ENCODE measurements at places on chromosomes 11 and 22. TPM values are rescaled to one million over a fixed set of nuclear protein-coding genes. Genes with fewer than 3 reads are reported as not detected.
A peak's percentile ranks its signal among the peaks of the same experiment; 100 is the strongest.

The KRTAP5-11 gene
- not detected for total RNA-seq

The BAIAP2L2 gene
- total RNA-seq, result 1.9 TPM

- DNase-seq, result peak; percentile 37
These were observed 65.2 kb upstream of the LMO1 start for GRCh38 chr11:8328848-8329330.

The FDXACB1 gene
- 4.0 TPM for total RNA-seq

The BIK gene
- total RNA-seq, result not detected

The PEX16 gene
- total RNA-seq, result 75.8 TPM

The FIBIN gene
- not detected for total RNA-seq

- DNase-seq, result no peak
These were observed 89.6 kb downstream of the FANCF start for GRCh38 chr11:22536071-22536470.

The RAB3IL1 gene
- not detected for total RNA-seq

The MARK2 gene
- 63.8 TPM for total RNA-seq

- DNase-seq, result no peak
These were observed 369 bp downstream of the XRRA1 start for GRCh38 chr11:74948546-74948897.

The CCDC87 gene
- total RNA-seq, result 0.68 TPM

GRCh38 chr11:92387859-92388258, 163.2 kb downstream of the FAT3 start:
- DNase-seq, result no peak

GRCh38 chr11:69975822-69976221, 102.3 kb upstream of the ANO1 start:
- no peak for DNase-seq

GRCh38 chr22:23055449-23056179, 14.7 kb upstream of the GNAZ start:
- DNase-seq, result no peak

DNA sequence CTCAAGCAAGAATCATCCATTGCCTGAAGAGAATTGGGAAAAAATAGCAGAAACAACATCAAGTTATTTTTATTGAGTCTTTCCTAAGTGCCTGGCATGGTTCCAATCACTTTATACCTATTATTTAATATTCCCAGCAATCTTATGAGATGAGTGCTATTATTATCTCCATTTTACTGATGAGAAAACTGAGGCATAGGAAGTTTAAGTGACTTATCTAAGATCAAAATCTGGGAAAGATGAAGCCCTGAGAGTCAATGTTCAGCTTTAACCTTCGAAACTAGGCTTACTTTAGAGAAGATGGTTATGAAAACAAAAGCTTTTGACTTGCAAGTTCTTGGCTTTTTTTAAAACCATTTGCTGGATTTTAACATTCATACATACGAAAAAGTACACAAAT, 141.6 kb downstream of the APIP start:
- DNase-seq, result no peak

DNA sequence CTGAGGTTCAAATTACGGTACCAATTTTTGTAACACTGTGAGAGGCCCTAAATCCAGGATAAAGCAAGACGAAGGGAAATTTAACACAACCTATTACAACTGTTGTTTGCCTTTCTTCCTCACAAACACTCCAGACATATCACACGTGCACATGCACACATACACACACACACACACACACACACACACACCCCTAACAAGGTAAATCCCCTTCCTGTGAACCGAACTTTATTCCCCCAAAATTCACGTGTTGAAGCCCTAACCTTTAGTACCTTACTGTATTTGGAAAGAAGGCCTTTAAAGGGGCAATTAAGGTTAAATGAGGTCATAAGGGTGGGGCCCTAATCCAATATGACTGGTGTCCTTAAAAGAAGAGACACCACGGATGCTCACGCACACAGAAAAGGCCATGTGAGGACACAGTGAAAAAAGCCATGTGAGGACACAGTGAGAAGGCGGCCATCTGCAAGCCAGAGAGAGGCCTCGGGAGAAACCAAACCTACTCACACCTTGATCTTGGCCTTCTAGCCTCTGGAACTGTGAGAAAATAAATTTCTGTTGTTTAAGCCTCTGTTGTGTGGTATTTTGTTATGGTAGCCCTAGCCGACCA, 1.8 kb downstream of the SERGEF start:
- DNase-seq, result peak; percentile 43

GRCh38 chr11:83521647-83522596, 235.8 kb upstream of the CCDC90B start:
- DNase-seq, result no peak

The GGTLC2 gene
- total RNA-seq, result not detected

GRCh38 chr22:41384128-41384527, 2.4 kb downstream of the TEF start:
- no peak for DNase-seq

GRCh38 chr11:124717786-124718651, 21.7 kb upstream of the NRGN start:
- DNase-seq, result peak; percentile 66

The C22orf42 gene
- not detected for total RNA-seq

The OR5W2 gene
- not detected for total RNA-seq

DNA sequence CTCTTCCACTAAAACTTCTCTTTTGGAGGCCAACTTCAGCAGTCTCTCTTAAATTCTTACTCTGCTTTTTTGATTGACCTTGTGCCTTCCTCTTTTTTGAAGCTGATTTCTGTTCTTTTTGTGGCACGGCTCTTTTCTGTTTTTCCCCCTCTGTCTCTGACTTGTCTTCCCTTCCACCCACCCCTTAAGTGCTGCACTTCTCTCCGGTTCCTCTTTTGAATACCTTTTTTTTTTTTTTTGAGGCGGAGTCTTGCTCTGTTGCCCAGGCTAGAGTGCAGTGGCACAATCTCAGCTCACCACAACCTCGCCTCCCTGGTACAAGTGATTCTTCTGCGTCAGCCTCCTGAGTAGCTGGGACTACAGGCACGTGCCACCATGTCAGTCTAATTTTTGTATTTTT, 211.9 kb downstream of the BLID start:
- DNase-seq, result no peak

The GGTLC3 gene
- not detected for total RNA-seq

DNA sequence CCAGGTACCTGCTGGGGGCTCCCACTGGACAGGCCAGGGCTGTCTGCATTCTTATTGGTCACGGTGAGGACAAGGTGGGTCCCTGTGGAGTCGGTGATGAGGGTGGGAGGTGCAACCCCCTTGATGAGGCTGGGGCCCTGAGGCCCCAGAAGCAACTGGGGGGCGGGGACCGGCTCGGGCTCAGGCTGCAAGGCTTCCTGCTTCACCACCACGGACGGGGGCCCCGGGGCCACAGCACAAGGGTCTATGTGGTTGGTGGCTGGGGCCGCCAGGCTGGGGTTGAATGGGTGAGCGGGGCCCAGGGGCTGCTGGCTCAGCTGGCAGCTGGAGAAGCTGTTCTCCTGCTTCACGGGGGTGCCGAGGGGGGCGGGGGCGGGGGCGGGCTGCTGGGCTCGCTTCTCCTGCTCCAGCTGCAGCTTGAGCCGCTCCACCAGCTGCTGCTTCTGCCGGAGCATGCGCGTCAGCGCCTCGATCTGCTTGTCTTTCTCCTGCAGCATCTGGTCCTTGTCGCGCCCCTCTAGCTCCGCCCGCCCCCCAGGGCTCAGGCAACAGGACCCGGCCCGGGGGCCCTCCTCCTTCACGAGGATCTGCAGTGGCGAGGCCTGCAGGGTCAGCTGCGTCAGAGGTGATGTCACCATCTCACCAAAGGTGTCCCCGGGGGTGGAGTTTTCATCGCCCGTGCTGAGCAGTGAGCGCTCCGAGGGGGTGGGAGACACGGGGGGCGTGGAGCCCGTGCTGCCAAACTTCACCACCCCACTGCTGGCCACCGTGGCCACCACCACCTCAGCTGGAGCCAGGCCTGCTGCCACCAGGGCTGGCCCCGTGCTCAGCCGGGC, 48.2 kb downstream of the SGSM3 start:
- DNase-seq, result no peak

GRCh38 chr22:50282361-50283155, 12.4 kb upstream of the MAPK11 start:
- no peak for DNase-seq

The OR4A16 gene
- total RNA-seq, result not detected

GRCh38 chr11:9689721-9690120, 25.8 kb downstream of the SWAP70 start:
- no peak for DNase-seq

The SNU13 gene
- 100.0 TPM for total RNA-seq

DNA sequence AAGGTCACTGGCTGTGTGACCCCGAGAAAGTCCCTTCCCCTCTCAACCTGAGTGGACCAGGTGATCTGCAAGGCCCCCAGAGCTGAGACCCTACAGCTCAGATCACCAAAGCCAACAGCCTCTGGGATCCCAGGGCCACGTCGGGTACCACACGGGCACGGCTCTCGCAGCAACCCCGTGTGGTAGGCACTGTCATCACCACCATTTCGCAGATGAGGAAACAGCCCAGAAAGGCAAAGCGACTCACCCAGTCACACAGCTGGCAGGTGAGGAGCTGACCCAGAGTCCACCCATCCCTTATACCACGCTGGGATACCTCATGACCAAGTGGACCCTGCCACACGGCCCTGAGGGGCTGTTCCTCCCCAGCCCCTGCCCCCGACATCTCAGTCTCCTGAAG, 2.8 kb downstream of the ATP5MGL start:
- DNase-seq, result no peak

GRCh38 chr11:127939000-127939399, 648.4 kb downstream of the ETS1 start:
- DNase-seq, result no peak

The AMOTL1 gene
- 8.7 TPM for total RNA-seq

DNA sequence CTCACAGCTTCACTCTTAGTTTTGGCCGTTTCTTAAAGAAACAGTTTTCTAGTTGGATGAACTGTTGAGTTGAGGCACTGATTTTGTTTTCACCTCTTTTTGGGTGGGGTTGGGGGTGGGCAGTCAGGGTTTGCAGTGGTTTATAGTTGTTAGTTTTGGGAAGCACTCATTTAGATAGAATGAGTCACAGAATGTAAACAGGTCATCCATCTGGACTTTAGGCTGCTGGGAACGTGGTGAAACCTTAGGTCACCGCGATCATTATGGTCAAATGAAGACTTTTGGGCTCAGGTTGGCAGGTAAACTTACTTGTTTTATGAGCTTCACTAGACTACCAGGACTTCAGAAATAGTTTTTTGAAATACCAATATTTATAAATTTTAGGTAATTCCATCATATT, 48.4 kb downstream of the CSTPP1 start:
- no peak for DNase-seq

DNA sequence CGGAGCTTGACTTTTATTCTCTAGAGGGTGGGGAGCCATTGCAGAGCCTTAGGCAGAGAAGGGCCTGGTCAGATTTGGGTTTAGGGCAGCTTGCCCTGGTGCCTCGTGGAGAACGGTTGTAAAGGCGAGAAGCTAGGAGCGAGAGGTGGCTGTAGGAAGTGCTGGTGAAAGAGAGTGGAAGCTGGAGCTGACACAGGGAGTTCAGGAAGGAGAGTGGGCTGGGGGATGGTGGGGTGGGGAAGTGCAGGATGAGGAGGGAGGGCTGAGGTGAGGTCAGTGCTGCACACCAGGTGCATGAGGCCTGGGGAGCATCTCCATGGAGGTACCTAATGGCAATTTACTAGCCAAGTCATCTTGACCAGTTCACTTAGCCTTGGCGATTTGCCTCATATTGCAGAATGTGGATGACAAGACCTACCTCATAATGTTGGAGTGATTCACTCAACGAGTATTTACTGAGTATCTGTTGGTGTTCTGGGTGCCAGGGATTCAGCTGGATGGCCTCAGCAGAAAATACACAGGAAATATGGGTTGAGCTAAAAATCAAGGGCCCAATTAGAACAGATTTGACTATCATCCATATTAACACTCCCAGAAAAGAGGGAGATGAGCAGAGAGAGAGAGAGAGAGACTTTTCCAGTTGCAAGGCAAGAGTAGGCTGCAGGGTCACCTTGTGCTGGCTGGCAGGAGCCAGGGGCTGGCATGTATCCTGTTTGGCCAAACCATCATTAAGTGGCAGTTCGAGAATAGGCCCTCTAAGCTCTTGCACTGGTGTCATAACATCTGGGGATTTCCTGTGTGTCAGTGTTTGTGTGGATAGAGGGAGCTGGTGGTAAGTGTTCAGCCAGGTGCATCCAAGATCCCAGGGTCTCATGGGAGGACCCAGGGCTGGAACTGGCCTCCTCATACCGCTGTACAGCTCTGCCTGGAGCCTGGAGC, 44.4 kb upstream of the CLDN5 start:
- no peak for DNase-seq

The OR52H1 gene
- total RNA-seq, result 0.26 TPM

- peak; percentile 30 for DNase-seq
These were observed 397 bp downstream of the OR52N2 start for GRCh38 chr11:5809122-5809519.

The RASD2 gene
- 0.20 TPM for total RNA-seq

DNA sequence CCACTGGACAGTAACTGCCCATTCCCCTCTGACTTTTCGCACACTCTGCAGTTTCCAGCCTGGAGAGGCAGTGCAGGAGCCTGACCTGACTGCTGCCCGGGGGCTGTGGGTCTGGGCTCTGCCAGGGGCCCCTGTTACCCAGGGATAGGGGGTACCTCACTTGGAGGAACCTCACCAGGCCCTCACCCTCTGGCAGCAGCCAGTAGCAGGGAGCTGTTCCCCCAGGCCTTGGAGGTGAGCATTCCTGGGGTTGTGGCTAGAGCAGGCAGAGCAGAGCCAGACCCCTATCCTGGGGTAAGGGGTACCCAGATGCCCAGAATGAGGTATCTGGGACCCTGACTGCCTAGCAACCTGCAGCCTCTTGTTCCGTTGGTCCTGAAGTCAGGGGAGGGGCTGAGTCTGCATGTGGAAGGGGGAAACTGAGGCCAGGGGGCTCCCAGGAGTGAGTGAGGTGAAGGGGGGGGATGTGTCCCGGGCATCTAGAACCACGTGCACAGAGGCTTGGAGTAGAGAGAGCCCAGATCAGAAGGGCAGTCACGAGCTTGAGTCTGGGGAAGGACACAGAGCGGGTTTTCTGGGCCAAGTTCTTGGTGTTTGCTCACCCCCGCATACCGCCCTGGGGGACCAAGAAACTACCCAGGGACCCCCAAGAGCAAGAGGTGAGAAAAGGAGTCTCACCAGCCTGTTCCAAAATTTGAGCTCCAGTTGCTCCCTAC, 43.9 kb upstream of the ACCSL start:
- no peak for DNase-seq

GRCh38 chr11:61580271-61580888, 496 bp downstream of the SYT7 start:
- DNase-seq, result peak; percentile 20

The TMEM191B gene
- total RNA-seq, result 6.5 TPM

The IFITM10 gene
- total RNA-seq, result 5.5 TPM

The NRGN gene
- total RNA-seq, result 28.4 TPM

DNA sequence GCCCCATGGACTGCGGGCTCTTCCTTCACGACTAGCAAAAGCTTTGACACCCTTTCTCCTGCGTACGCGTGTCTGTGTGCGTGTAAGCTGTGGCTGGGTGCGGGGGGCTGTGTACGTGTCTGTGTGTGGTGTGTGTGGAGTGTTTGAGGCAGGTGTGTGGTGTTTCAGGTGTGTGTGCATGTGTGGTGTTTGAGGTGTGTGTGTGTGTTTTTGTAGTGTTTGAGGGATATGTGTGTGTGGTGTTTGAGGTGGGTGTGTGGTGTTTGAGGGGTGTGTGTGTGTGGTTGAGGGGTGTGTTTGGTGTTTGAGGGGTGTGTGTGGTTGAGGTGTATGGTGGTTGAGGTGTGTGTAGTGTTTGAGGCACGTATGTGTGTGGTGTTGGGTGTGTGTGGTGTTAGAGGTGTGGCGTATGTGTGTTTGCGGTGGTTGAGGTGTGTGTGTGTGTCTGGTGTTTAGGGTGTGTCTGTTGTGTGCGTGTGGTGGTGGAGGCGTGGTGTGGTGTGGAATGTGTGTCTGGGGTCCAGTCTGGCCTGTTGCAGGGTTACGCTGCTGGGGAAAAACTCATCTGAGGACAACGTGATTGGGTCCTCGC, 687 bp upstream of the ARSA start:
- peak; percentile 66 for DNase-seq

GRCh38 chr11:122714004-122714403, 58.5 kb downstream of the UBASH3B start:
- DNase-seq, result no peak

Data from natural killer cell (primary cell).